ENCODE measurements at places on chromosomes 5 and 9.

GRCh38 chr9:109629615-109630014 is 131.5 kb upstream of the PTPN3 start:
- no peak for DNase-seq

- DNase-seq: no peak
Measured at GRCh38 chr9:93613791-93614190, 37.4 kb downstream of the PHF2 start.

DNA sequence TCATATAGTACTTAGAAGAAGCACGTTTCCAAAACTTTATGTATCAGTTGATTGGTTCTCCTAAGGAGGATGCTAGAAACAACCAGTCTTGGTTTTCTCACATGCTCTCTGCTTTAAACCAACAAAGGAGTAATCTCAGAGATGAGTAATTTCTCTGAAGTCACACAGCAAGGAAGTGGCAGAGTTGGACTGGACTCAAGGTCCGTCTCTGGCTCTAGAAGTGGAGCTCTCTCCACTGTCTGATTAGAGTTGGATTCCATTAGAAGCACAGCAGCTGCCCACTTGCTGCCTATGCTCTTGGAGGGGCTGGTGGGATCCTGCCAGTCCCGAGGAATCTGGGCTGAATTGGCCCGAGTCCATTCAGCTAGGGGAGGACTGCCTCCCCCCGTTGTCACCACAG is 21.0 kb downstream of the RALGPS1 start:
- DNase-seq: no peak

GRCh38 chr5:160269017-160269416 is 39.7 kb downstream of the FABP6 start:
- DNase-seq: peak; percentile 32

DNA sequence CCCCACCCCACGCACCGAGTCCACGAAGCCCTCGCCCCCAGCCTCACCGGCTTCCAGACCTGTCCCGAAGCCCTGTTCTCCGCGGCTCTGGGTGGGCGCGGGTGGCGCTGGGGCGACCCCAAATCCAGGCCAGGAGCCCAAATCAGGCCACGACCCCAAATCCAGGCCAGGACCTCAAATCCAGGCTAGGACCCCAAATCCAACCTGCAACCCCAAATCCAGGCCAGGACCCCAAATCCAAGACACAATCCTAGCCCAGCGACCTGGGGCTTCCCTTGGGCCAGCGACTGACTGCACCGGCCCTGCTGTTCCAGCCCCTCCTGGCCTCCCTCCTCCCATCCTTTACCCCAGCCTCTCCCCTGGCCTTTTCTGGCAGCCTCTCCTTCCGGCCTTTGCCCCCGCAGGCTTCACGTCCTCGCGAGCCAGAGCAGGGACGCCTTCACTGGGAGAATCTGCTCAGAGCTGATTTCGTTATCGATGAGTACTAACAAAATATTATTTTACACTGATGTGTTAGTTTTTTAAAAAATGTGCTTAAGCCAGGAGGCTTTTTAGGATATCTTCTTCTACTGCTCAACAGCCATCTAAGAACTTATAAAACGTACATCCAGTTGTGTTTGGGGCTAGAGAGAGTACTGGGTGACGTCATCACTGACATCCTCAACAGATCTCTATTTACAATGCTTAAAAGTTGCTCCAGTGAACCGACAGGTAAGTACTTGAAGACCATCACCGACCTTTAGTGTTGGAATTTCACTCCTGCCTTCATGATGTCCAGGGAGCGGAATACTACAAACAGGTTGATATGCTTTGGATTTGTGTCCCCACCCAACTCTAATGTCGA is 34.7 kb downstream of the TRIP13 start:
- DNase-seq: no peak

GRCh38 chr5:18811661-18812060 is 1176.3 kb downstream of the CDH18 start:
- DNase-seq: no peak
